CD8-positive, alpha-beta memory T cell (primary cell): ENCODE measurements at places on chromosomes 4 and X.

DNA sequence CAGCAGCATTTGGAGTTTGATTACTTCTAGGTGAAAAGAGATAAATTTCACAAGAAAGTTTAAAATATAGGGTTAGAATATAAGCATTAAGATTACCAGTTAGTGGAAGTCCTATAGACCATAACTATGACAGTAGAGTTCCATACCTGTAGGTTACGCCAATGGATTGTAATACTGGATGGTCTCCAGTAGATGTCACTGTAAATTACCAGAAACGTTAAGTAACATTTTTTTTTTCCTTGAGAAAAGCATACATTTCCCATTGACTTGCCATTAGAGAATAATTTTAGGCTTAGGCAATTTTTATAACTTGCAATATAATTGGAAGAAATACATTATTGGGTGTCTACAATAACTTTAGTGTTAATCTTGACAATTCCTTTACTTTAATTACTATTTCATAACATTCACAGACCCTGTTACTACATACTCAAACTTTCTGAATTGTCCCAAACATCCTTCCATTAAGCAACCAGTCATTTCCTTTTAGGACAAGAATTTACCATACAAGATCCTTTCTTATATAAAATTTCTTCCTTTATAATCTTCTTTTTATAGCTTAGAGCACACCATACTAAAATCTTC, 304.1 kb upstream of the TECRL start:
- no peaks in the 10 kb centered on the region for H3K27me3 ChIP-seq
- H3K4me1 ChIP-seq: no peaks in the 10 kb centered on the region
- no peaks in the 10 kb centered on the region for H3K36me3 ChIP-seq
- no peak for DNase-seq
- no peak overlapping the region for H3K27ac ChIP-seq

GRCh38 chrX:47648376-47648775, 2.0 kb downstream of the ELK1 start:
- no peak for DNase-seq
- H3K4me3 ChIP-seq: no peak overlapping the region
- no peak overlapping the region for H3K27ac ChIP-seq
- H3K27me3 ChIP-seq: no peaks in the 10 kb centered on the region

GRCh38 chr4:143186212-143186611, 1.5 kb downstream of the USP38 start:
- peaks cover 12% of the 10 kb centered on the region for H3K36me3 ChIP-seq
- H3K4me1 ChIP-seq: peaks cover 53% of the 10 kb centered on the region

- H3K36me3 ChIP-seq: no peaks in the 10 kb centered on the region
- DNase-seq: no peak
- H3K4me1 ChIP-seq: peaks cover 20% of the 10 kb centered on the region
- H3K27me3 ChIP-seq: no peaks in the 10 kb centered on the region
- no peak overlapping the region for H3K27ac ChIP-seq
- no peak overlapping the region for H3K4me3 ChIP-seq
These were observed 9.5 kb upstream of the CTBP1 start for GRCh38 chr4:1258457-1258856.

- no peak for DNase-seq
- H3K4me1 ChIP-seq: no peaks in the 10 kb centered on the region
- no peak overlapping the region for H3K4me3 ChIP-seq
- H3K36me3 ChIP-seq: no peaks in the 10 kb centered on the region
These were observed 714.7 kb downstream of the DMD start for GRCh38 chrX:32496671-32497070.

GRCh38 chr4:10677796-10678497, 6.6 kb downstream of the CLNK start:
- H3K4me1 ChIP-seq: peaks cover 1% of the 10 kb centered on the region
- no peak for DNase-seq
- H3K27ac ChIP-seq: no peak overlapping the region

DNA sequence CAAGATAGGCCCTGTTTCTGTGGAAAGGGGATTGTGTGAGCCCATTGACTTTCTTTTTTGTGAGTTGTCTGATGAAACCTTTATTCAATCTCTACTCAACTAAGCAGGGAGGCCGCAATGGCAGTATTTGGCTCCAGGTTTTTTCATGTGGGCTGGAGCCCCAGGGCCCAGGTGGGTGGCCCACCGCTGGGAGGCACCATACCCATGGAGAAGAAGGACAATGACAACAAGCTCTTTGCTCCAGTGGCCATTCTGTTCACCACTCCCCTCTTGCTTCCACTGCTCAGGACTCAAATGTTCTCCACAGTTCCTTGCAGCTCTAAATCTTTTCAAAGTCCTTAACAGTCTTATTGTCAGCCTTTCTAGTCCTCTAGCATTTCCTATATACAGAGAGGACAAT, 54.1 kb downstream of the HOPX start:
- H3K27me3 ChIP-seq: no peaks in the 10 kb centered on the region
- H3K4me1 ChIP-seq: no peaks in the 10 kb centered on the region
- DNase-seq: no peak
- no peak overlapping the region for H3K4me3 ChIP-seq
- H3K36me3 ChIP-seq: no peaks in the 10 kb centered on the region

- no peak overlapping the region for H3K4me3 ChIP-seq
- H3K4me1 ChIP-seq: peaks cover 34% of the 10 kb centered on the region
- no peak for DNase-seq
- no peak overlapping the region for H3K27ac ChIP-seq
- H3K36me3 ChIP-seq: no peaks in the 10 kb centered on the region
These were observed 3.2 kb downstream of the CAMK2D start for GRCh38 chr4:113758372-113758771.

GRCh38 chrX:102712981-102713625, 855 bp downstream of the GPRASP2 start:
- H3K36me3 ChIP-seq: no peaks in the 10 kb centered on the region
- peak overlapping the region; percentile 37 for H3K4me3 ChIP-seq
- no peaks in the 10 kb centered on the region for H3K4me1 ChIP-seq
- no peaks in the 10 kb centered on the region for H3K27me3 ChIP-seq
- DNase-seq: no peak

DNA sequence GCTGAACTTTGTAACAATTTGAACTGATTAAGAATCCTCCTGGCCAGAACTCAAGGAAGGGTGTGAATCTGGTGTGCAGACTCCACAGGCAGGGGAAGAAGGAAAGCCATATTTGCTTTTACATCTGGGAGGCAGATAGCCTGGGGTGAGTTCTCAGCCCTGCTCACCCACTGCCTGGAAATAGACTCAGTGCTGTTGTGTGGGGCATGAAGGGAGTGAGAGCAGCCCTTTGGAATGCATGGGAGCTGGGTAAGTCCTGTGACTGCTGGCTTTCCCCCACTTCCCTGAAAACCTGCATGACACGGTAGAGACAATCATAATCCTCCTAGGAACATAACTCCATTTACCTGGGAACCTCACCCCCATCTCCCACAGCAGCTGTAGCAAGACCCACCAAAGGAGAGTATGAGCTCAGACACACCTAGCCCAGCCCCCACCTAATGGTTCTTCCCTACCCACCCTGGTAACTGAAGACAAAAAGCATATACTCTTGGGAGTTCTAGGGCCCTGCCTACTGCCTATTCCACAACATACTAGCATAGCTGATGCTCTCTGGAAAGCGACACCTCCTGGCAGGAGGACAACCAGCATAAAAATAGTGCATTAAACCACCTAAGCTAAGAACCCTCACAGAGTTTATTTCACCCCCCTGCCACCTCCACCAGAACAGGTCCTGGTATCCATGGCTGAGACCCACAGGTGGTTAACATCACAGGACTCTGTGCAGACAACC, 59.3 kb upstream of the UBQLN2 start:
- H3K36me3 ChIP-seq: no peaks in the 10 kb centered on the region
- H3K4me3 ChIP-seq: no peak overlapping the region
- H3K27me3 ChIP-seq: no peaks in the 10 kb centered on the region
- H3K27ac ChIP-seq: no peak overlapping the region

DNA sequence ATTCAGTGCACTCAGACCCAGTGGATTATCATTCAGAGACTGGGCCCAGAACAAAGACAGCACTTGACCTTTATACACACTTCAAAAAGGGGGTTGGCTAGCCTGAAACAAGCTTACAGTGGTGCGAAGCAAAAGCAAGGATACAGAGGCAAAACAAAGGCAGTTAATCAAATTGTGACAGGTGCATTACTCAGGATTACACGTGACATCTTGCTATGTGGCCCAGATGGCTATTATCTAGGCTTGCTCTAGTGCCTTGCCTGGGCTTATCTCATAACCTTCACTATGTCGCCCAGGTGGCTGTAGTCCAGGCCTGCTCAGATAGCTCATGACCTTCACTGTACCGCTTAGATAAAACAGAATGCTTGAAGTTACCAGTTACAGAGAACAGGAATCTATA, 1092.1 kb upstream of the PRKX start:
- no peaks in the 10 kb centered on the region for H3K4me1 ChIP-seq
- no peaks in the 10 kb centered on the region for H3K36me3 ChIP-seq
- no peak overlapping the region for H3K27ac ChIP-seq
- no peak for DNase-seq
- no peak overlapping the region for H3K4me3 ChIP-seq

DNA sequence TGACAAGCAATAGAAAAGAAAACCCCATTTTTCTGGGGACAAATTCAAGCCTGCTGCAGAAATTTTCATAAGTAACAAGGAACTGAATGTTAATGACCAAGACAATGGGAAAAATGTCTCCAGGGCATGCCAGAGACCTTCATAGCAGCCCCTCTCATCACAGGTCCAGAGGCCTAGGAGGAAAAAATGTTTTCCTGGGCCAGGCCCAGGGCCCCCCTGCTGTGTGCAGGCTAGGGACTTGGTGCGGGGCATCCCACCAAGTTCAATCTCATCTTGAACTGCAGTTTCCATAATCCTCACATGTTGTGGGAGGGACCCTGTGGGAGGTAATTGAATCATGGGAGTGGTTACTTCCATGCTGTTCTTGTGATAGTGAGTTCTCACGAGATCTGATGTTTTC, 211.5 kb upstream of the GRIA3 start:
- no peaks in the 10 kb centered on the region for H3K36me3 ChIP-seq
- no peak overlapping the region for H3K4me3 ChIP-seq
- no peak overlapping the region for H3K27ac ChIP-seq
- no peaks in the 10 kb centered on the region for H3K27me3 ChIP-seq
- DNase-seq: no peak

GRCh38 chrX:136619899-136620505, 28.0 kb upstream of the CD40LG start:
- H3K27ac ChIP-seq: no peak overlapping the region
- DNase-seq: no peak
- H3K4me3 ChIP-seq: no peak overlapping the region
- no peaks in the 10 kb centered on the region for H3K36me3 ChIP-seq
- no peaks in the 10 kb centered on the region for H3K27me3 ChIP-seq

DNA sequence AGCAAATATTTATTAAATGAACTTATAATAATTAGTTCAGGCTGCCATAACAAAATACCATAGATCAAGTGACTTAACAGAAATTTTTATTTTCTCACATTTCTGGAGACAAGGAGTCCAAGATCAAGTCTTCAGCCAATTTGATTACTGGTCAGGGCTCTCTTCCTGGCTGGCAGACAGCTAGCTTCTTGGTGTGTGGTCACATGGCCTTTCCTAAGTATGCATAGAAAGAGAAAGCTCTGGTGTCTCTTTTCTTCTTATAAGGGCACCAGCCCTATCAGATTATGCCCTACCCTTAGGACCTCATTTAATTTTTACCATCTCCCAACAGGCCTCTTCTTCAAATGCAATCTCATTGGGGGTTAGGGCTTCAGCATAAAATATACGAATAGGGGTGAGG, 438.5 kb upstream of the INTU start:
- H3K27me3 ChIP-seq: no peaks in the 10 kb centered on the region
- no peak for DNase-seq
- H3K36me3 ChIP-seq: no peaks in the 10 kb centered on the region
- no peak overlapping the region for H3K27ac ChIP-seq
- H3K4me3 ChIP-seq: no peak overlapping the region
- no peaks in the 10 kb centered on the region for H3K4me1 ChIP-seq

DNA sequence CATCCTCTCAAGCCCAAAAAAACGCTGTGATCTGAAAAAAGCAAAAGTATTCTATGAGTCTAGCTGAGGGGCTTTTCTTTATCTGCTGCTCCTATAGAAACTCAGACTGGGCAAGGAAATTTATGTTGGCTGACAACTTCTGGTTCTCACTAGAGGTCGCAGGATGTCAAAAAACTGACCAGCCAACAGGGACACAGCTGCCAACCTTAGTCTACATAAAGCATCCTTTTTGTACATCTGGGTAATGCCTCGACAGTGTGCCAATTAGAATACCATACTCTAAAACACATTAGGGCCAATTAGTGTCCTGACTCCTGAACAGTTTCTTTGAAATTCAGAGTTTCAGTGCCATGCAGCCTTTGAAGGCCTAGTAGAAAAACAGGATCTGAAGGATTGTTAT, 8.8 kb upstream of the TLL1 start:
- no peak overlapping the region for H3K4me3 ChIP-seq
- H3K36me3 ChIP-seq: no peaks in the 10 kb centered on the region
- H3K4me1 ChIP-seq: no peaks in the 10 kb centered on the region
- no peak for DNase-seq
- H3K27me3 ChIP-seq: no peaks in the 10 kb centered on the region

- no peak overlapping the region for H3K27ac ChIP-seq
- no peaks in the 10 kb centered on the region for H3K27me3 ChIP-seq
- peaks cover under 1% of the 10 kb centered on the region for H3K4me1 ChIP-seq
- DNase-seq: no peak
These were observed 25.6 kb upstream of the PTTG2 start for GRCh38 chr4:37934609-37935008.

DNA sequence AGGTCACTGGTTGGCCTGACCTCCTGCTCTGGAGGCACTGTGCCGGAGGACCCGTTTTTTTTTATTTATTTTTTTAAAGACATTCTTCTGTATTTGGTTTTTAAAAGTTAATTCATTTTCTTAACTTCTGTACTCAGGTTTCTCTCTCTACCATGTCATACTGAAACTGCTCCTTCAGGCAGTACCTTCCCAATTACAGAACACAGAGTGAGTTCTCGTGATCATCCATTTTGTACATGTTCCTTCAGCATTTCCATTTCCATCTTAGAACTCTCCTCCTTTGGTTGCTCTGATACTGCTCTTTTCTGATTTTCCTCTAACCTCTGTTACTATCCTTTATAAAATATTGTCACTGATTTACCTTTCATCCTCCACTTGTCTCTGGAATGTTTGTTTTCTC, 17.9 kb downstream of the UBE2K start:
- peaks cover 9% of the 10 kb centered on the region for H3K4me1 ChIP-seq
- H3K27me3 ChIP-seq: no peaks in the 10 kb centered on the region
- H3K27ac ChIP-seq: no peak overlapping the region
- no peak for DNase-seq
- H3K4me3 ChIP-seq: no peak overlapping the region

DNA sequence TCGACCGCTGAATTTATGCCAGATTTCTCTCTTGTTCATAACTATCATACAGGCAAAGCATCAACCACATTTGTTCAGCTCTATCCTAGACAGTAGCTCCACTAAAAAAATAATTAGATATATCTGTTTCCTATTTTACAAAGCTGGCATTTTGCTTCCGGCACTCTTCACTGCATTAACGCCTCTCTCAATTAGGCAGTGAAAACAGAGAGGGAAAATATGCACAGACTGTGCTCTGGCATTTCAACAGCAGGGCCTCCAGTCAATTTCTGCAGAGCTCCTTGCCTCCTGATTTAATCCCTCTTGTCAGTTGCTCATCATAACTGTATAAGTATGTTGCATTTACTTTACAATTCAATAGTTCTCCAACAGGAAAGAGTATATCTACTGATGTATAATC, 666.9 kb upstream of the INTU start:
- DNase-seq: no peak
- no peaks in the 10 kb centered on the region for H3K36me3 ChIP-seq
- H3K27me3 ChIP-seq: no peaks in the 10 kb centered on the region
- H3K4me1 ChIP-seq: no peaks in the 10 kb centered on the region
